ENCODE measurements at places on chromosomes 16 and 17.

GRCh38 chr17:61575352-61575975 lies 15.6 kb downstream of the NACA2 start:
- DNase-seq: no peak

- DNase-seq: peak; percentile 55
Measured at GRCh38 chr16:31072540-31073141, 1.4 kb downstream of the ZNF668 start.

GRCh38 chr17:78133971-78134898 lies 3.7 kb downstream of the TMC8 start:
- DNase-seq: peak; percentile 82

DNA sequence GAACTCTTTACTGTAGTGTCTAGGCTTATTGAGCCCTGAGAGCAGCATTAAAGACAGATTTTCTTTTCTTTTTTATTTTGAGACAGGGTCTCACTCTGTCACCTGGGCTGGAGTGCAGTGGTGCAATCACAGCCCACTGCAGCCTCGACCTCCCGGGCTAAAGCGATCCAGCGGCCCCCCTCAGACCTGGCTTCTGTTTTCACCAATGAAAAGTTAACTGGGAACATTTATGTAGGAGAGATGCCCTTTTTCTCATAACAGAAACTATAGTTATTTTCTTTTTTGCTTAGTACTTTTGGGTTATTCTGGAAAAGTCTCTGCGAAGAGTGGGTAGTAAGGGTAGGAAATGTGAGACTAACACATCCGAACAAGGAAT lies 1.5 kb downstream of the MAP1LC3B start:
- DNase-seq: no peak

GRCh38 chr17:51820252-51820651 lies 338.3 kb downstream of the CA10 start:
- DNase-seq: no peak

DNA sequence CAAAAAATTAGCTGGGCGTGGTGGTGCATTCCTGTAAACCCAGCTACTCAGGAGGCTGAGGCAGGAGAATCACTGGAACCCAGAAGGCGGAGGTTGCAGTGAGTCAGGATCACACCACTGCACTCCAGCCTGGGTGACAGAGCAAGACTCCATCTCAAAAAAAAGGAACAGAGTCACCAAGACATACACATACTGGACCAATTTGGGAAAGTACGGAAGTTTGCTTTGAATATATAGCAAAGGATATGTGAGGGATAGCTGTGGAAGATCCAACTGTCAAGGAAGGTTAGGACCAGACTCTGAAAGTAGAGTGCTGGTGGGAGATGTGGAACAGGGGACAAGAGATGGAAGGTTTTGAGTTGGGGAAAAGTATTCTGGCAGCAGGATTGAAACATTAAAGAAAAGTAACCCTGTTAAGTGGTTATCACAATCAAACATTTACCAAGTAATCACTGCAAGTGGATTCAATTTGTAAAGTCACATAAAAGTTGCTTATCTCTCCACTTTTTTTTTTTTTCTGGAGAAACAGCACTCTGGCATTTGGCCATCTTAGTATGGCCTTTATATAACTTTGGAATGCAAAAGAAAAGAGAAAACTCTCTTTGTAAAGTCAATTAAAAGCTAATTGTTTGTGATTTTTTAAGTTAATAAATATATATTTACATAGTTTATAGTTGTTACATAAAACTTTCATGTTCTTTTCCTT lies 259.4 kb upstream of the TBX2 start:
- DNase-seq: no peak

- no peak for DNase-seq
Measured at GRCh38 chr16:25478476-25478875, 213.3 kb upstream of the HS3ST4 start.

DNA sequence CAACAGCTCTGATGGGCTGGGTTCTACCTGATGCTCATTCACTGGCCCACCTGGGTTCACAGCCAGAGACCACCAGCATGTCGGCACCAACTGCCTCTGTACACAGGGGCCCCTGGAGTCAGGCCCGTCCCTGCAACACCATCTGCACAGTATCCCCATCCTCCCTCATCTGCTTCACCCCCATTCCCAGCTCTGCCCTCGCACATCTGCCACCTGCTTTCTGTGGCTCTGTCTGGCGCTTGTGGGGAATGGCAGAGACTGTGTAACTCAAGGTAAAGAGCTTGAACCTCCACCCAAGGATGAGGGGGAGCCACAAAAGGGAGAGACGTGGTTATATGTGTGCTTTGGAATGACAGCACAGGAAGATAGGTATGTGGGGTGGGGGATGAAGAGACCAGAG lies 27.2 kb downstream of the SMPD3 start:
- no peak for DNase-seq

DNA sequence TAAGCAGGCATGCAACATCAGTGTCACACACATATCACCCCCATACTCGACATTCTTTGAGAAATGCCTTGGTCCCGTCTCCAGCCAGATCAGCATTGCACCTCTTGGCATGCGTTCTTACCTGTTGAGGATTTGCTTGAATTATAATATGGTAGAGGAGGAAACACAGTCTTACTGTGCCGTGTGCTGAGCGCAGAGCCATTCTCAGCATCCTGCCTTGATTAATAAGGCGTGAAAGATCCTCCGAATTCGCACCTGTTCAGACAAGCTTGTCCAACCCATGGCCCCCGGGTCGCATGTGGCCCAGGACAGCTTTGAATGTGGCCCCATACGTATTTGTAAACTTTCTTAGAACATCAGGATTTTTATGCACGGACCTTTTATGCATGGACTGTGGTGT lies 408.1 kb downstream of the WWOX start:
- no peak for DNase-seq

DNA sequence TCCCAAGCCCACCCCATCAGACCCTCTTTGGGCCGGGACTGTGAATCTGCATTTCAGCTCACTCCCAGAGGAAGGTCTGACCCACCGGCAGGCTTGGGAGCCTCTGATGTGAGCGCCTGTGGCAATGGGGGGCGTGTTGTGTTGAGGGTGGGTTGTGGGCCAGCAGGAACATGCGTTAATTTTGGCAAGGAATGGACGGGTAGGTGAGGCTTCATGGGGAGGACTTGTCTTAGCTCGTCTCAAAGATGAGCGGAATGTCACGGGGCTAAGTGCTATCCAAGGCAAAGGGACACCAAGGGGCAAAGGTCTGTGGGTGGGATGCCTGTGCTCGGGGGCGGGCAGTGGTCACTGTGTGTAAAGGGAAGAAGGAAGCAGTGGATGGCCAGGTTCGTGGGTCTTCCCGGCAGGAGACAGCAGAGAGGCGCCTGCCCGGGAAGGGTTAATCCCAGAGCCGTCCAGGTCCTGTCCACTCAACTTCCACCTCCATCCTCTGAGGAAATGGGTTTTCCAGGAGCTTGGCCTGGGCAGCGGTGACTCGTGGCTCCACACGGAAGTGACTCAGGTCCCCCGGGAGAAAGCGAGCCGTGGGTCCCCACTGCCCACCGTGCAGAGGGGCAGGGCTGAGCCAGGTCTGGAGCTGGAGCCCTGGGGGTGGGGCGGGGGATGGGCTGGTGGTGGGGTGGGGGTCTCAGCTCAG lies 17.4 kb downstream of the ADGRG1 start:
- DNase-seq: no peak

- DNase-seq: no peak
Measured at GRCh38 chr17:27355419-27355818, 61.5 kb downstream of the WSB1 start.

- DNase-seq: no peak
Measured at GRCh38 chr17:30519707-30520106, 42.5 kb downstream of the GOSR1 start.

- no peak for DNase-seq
Measured at GRCh38 chr17:46877466-46877865, 26.1 kb downstream of the WNT9B start.

DNA sequence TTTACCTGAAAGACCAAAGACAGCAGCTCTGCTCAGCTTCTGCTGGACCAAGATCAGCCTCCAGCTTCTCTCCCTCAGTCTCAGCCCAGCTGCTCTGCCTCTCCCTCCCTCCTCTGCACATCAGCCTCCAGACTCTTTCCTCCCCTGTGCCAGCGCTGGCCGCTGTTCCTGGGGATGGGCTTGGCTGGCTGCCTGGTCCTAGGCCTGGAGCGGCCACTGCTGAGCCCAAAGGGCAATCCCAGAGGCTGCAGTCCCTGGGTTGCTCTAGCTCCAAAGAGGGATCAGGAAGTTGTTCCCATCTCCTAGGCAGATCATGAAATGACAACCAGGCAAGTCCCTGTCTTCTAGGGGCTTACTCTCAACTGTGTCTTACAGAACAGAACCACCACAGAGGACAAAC lies 31.3 kb downstream of the DCUN1D3 start:
- no peak for DNase-seq

GRCh38 chr17:61405686-61406536 lies 6.3 kb downstream of the TBX2 start:
- DNase-seq: no peak

- DNase-seq: no peak
Measured at GRCh38 chr16:50247906-50248608, 18.3 kb upstream of the ADCY7 start.

DNA sequence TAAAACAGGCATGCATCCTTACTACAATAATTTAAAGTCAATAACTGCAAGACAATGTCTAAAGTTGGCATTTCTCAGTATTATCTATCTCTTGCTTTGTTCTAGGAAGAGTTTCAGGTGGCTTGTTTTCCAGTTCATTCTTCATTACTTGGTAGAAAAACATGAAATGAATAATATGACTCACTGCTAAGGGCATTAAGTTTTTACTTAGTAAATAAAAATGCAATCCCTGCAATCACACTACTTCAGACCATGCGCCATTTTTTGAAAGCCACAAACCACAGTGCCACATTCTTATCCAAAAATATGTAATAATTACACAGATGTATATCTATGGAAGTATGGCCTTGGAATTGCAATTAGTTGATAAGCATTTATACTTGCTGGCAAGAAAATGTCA lies 55.4 kb downstream of the CREBBP start:
- DNase-seq: no peak

DNA sequence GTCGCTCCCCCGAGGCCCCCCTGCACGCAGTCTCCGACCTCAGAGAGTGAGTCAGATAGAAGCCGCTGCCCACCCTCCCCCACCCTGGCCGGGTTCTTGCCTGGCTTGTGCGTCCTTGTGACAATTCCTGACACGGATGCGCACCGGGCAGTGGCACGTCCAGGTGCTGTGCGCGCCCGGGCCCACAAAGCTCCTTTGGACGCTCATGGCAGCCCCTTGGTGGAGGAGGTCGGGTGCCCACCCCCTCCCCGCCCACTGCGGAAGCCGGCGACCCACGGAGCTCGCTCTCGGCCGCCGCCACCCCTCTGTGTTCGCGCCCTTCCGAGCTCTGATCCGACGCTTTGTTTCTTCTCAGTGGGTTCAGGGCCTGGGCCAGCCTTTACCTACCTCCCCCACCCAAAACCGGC lies 662 bp upstream of the TUBB3 start:
- peak; percentile 46 for DNase-seq

- no peak for DNase-seq
Measured at GRCh38 chr16:4968879-4969483, 10.9 kb downstream of the SEC14L5 start.

DNA sequence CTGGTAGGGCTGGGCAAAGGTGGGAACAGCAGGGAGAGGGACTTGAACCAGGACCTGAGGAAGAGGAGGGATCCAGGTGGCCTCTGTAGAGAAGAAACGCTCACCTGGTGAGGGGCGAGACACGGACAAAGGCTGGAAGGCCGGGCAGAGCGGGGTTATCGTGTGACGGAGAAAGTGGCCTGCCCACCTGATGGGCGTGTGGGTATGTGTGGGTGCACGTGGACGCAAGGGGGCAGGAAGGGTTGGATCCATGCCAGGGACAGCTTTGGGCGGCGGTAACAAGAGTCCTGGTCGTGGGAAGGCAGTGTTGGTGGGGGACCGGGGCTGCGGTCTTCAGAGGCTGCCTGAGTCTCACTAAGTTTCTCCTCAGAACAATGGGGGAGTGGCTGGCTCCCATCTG lies 104.1 kb upstream of the GSE1 start:
- no peak for DNase-seq

- no peak for DNase-seq
Measured at GRCh38 chr16:78396673-78397072, 297.2 kb downstream of the WWOX start.

GRCh38 chr17:41404024-41404671 lies 6.7 kb upstream of the KRT31 start:
- DNase-seq: peak; percentile 57
